ENCODE measurements at places on chromosomes 16 and 17.

DNA sequence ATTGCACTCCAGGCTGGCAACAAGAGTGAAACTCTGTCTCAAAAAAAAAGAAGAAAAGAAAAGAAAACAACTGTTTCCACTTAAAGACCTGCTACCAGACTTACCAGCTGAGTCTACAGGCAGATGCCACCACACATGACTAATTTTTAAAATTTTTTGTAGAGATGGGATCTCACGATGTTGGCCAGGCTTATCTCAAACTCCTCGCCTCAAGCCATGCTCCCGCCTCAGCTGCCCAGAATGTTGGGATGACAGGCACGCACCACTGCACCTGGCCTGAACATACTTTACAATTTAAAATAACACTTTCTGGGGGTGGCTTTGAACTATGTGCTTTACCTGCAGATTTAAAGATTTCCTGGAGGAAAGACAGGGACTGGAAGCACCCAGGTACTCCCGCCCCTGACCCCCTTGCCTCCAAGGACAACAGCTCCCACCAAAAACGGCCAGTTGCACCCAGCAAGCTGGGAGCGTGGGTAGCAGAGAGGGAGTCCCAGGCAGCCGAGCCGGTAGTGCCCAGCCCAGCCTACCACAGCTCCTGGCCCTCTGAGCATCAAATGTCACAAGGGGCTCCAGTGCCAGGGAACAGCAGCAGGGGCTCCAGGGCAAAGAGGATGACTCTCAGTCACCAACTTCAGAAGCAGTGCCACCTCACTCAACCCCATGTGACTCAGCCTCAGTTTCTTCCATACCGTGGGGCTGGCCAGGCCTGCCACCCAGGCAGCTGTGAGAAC lies 262.9 kb downstream of the PARN start:
- no peak for DNase-seq

DNA sequence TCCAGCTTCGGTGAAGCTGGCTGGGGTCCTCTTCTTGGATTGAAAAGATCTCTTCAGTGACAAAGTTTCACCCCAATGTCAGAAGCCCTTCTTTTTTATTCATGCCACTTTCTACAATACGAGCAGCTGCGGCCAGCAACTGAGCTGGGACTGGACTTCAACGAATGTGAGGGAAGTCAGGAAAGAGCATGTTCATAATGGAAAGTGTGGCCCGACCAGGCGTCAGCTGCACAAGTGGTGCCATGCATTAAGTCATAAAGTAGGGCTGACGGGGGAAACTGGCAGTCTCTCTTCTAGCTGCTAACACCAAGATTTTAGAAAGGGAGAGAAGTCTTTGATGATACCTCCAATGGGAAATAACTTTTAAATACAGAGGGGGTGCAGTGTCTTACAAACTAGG lies 192.6 kb downstream of the PARN start:
- DNase-seq = no peak

DNA sequence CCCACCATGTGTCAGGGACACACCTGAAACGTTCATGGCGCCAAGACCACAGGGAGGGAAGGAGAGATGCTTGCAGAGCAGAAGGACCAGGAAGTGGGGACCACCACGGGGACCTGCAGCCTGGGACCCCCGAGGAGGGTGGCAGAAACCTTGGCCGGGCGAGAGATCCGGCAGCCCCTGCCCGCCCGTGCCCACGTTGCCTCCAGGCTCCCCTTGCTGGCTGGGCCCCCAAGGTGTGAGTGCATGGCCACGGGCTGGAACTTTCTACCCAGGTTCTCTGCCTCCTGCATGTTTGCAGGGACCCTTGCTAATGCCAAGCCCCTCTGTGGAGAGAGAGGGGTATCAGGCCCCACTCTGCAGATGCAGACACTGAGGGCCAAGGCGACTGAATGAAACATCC lies 50.4 kb downstream of the USP22 start:
- no peak for DNase-seq

DNA sequence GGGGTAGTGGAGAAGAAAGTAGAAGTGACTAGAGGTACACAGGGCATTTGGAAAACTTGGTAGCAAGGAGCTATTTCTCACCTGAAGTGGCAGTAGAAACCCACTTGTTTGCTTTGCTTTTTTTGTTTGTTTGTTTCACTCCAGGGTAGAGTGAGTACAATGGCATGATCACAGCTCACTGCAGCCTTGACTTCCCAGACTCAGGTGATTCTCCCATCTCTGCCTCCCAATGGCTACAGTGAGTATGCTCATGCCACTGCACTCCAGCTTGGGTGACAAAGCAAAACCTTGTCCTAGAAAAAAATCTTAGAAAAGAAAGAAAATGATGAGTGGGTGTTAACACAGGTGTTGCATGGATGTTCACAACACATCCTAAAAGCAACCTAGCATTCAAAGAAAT lies 40.4 kb downstream of the SCNN1G start:
- DNase-seq = no peak

GRCh38 chr16:49928176-49929041 lies 72.5 kb upstream of the ZNF423 start:
- no peak for DNase-seq

DNA sequence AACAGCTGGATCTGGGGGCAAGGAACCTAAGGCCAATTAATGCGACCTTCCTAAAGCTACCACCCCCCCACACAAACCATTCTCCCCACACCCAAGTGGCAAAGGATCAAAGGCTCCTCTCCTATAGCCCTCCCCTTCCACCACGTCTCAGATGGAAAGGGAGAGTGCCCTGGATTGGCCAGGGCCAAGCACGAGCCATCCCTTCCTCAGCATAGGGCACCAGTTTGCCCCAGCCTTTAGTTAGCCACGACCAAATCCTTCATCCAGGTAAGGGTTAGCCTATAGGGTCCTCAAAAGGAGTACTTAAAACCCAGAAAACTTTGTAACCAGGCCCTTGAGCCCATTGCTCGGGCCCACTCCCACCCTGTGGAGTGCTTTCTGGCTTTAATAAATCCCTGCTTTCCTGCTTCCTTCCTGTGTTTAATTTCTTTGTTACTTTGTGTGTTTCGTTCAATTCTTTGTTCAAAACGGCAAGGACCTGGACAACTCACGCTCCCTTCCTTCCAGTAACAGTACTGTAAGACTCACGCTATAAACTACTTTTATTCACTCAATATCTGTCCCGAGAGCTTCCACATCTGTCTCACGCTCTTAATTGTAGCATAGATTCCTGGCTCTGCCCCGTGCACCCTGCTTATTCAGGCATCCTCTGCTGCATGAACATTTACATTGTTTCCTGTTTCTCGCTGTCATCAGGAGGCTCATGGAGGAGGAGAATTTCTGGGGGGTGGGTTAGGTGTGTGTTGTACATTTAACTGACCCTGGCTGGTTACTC lies 62.3 kb downstream of the TNFRSF13B start:
- DNase-seq = no peak

- DNase-seq = no peak
Observed at GRCh38 chr16:69600202-69600601, 34.4 kb downstream of the NFAT5 start.

- peak; percentile 82 for DNase-seq
Observed at GRCh38 chr16:84618581-84619460, 943 bp upstream of the COTL1 start.

GRCh38 chr17:13572581-13572980 lies 29.1 kb downstream of the HS3ST3A1 start:
- no peak for DNase-seq

GRCh38 chr16:1214719-1215118 lies 10.3 kb downstream of the TPSG1 start:
- DNase-seq = peak; percentile 71

DNA sequence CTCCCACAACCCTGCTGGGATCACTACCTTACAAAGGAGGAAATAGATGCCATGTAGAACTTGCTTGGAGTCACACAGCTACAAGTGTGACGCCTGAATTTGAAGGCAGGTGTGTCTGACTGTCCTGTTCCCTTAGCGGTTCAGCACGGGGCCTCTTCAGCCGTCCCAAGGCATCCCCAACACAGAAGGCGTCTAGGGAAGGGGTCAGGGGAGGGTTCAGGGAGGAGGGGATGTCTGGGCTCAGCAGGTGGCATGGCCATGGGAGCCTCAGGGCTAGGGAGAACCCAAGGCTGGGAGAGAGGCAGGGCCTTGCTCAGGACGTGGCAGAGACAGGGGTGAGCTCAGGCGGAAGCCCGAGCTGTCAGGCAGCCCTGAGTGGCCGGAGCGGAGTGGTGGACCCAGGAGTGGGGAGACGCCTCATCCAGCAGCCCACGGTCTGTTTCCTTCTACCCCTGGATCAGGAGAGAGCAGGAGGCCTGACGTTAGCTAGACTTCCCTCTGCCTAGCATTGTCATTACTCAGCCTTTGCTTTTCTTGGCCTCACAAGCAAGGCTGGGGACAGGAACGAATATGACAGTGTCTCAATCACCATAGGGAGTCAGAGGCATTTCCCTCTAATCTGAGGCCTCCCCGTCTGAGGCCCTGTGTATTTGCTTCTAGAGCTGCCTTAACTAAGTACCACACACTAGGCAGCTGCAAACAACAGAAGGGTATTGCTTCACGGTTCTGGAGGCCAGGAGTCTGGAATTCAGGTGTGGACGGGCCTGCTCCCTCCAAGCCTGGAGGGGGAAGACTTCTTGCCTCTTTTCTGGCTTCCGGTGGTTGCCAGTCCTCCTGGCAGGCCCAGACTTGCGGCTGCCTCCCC lies 31.3 kb upstream of the ANKRD40CL start:
- peak; percentile 46 for DNase-seq

- peak; percentile 96 for DNase-seq
Observed at GRCh38 chr16:1990351-1991134, 773 bp downstream of the SYNGR3 start.

- no peak for DNase-seq
Observed at GRCh38 chr16:77945126-77945525, 77.2 kb upstream of the CLEC3A start.

DNA sequence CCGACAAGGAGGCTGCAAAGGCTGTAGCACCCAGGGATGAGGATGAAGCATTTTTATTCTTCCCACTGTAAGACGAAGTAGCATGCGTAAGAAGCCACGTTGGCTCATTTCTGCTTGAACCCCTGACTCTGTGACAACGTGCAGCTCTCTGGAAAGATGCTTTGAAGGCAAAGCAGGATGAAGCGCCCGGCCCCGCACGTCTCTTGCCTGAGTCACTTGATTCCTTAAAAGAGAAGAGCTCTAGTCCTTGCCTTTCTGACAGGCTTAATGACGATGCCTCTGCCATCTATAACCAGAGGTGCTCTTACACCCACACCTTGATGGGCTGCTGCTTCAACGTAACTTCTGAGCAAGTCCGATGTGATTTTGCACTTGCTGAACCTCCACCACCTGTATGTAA lies 76.7 kb upstream of the MED9 start:
- no peak for DNase-seq

DNA sequence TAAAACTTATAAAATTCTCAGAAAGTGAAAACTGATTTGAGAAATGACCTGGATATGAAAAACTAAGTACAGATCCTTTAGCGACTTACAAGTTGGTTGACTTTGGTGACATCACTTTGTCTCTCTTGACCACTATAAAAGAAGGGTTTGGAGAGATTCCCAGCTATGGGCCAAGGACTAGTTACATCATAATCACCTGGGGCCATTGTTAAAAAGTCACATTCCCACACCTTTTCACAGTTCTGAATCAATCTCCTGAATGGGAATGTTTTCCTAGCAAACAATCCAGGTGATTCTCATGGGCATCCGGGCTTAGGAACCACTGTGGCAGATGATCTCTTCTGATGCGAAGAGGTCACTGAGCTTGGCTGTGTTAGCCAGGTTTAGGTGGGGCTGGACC lies 620 bp upstream of the VWA3A start:
- no peak for DNase-seq

GRCh38 chr16:20995711-20996110 lies 95.1 kb downstream of the LYRM1 start:
- no peak for DNase-seq

DNA sequence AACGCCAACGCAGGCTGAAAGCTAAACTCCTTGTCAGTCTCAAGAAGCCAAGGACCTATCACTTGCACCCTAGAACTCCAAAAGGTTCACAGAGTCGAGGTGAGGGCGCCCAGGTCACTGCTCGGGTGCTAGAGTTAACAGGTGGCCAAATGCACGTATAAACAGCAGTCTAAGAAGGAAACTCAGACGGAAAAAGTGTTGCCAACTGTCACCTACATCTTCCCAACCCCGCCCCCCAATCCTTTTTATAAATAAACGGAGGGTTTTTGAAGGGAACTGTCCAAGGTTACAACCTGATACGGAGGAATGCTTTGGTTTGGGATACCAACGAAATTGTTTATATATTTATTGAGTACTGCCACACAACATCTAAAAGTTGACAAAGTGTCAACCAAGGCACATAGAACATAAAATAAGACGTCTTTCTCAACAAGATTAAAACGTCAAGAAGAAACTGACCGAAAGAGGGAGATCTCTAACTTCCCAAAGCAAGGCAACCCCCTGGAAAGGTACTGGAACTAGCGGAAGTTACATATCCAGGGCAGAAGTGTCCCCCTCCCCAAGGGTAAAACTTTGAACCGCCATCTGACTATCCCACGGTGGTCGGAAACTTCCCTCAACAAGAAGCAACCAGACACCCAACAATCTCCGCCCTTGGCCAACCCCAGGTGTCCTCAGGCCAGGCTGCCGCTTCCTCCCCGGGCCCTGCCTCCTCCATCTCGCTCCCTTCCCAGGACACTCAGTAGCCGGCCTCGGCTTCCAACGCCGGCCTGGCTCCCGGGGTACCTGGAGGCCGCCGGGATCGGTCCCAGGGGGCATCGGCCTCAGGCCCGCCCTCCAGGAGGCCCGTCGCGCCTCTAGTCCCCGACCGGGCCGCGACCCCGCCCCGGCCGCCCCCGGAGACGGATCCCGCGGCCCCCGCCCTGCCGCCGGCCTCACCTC lies 982 bp downstream of the SPAG9 start:
- peak; percentile 74 for DNase-seq

DNA sequence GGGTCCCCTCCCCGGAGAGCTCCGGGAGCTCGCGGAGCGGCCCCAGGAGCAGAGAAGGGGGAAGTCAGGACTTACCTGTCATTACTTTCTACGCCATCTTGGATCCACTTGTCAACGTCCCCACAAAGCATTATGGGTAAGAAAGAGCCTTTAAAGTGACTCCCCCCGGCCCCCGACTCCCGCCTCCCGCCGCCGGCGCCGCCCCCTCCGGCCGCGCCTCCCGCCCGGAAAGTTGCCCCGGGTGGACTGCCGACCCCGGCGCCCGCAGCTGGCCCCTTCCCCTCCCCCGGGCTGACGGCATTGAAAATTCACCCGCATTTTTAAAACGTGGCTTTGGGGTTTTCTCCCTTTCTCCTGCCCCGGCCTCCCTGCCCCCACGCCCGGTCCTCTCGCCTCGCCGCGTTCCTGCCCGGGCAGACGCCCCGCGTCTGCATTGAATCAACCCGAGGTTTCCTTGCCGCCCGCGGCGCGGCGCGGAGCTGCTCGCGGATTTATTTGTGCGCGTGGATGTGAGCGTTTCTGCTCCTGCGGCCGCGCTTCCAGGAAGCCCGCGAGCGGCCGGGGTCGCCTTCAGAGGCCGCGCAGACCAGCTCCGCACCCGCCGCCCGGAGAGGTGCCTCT lies at the start of gene HELZ:
Gene HELZ, minus strand, starts transcription at position 124 of the 621 bp plus-strand sequence. CDS start 26,392 bp downstream, outside the sequence.
- peak; percentile 93 for DNase-seq
